ENCODE measurements at places on chromosomes 13 and 19.

GRCh38 chr13:57375876-57376275 is 208.9 kb downstream of the PRR20E start:
- no peak for DNase-seq

DNA sequence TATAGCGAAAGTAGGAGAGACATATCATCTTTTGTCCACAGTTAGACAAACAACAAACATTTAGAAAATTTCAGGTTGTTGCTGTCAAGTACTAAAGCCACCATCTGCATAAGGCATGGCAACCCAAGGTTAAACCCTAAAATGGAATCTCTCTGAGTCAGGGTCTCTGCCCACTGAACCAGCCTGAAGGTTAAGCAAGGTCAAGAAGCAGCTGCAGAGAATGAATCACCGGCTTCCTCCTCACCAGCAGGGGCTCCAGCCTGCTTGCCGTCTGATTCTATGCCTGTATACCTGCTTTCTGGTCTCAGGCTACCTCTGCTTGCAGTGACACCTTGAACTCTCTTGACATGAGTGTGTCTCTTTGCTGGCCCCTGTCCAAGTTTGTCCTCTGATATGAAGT is 726.2 kb upstream of the SGCG start:
- DNase-seq: no peak

DNA sequence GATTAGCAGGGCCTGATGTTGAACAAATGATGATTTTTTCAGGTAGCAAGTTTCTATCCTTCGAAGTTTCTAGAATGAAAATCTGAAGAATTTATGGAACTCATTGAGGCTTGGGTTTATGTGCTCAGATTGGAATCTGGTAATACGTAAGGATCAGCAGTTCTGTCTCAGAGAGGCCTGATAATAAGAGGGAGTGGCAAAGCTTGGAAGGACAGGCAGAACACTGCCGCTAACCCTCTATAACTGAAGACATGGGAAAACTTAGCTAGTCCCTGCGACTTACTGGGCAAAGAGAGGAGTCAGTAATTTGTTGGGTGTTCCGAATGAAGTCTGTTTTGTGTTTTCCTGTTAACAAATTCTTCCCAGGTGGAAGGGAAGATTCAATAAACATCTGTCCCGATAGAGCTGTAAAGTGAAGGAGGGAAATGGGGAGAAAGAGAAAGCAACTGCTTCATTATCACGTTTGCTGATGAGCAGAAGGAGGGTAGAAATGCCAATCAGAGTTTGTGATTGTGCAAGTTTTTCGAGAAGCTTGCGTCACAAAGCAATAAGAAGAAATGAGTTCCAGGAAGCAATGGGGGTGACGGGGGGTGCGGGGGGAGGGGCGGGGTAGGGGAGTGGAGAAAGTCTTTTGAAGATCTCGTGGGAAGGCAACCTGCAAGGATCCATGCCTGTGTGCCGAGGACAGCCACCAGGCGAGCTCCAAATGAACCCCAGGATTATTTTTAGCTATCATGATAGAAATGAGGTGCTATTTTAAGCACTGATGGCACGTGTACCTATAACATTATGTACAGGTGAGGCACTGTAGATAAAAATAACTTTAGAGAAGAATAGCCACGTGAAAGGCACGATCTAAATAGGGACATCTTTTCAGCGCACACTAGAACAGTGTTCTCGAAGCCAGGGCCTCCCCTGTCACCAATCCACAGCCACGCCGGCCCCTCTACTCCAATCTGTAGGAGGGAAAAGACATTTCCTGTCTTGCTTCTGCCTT is 224.1 kb downstream of the FGF9 start:
- no peak for DNase-seq

- no peak for DNase-seq
Measured at GRCh38 chr19:15448778-15449619, 757 bp downstream of the WIZ start.

- DNase-seq: peak; percentile 43
Measured at GRCh38 chr19:18542941-18543813, at the start of gene FKBP8. TSS of gene FKBP8 (minus strand) at chr19:18543573. CDS start at chr19:18541970, 1,603 bp downstream.

- no peak for DNase-seq
Measured at GRCh38 chr13:100506154-100506553, 82.4 kb downstream of the GGACT start.

DNA sequence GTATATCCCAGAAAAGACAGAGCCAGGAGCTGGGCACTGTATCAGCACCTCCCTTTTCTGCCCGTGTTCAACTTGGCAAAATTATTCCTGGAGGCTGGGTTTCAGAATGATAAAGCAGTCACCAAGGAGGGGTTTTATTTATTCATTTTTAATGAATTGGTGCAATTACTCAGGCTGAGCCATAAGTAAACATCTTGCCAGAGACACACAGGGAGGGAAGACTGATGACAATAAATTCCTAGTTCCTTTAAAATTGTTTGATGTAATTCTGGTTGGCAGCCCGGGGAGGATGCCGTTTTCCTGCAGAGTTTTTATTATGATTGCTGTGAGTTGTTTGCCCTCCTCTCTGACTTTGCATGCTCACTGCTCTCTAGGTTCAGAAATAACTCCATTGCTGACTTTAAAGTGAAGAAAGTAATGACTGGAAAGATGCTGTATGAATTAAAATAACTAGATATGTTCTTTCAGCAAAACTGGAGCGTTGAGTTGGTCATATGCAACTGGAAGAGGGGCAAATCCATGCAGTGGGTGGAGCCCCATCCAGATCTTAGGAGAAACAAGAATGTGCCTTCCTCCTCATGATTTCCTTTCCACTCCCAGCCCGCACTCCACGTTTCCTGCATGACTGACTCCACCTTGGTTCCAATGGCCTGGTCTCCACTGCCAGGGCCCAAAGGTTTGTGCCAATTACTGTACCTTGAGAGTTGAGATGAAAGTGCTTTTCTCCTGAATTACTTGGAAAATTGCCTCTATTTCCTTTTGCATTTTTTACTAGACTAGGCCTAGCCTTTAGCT is 182.1 kb downstream of the RFC3 start:
- no peak for DNase-seq
